ENCODE measurements at places on chromosomes 5 and 9.

- DNase-seq, result no peak
Observed at GRCh38 chr5:119218830-119219782, 136.7 kb upstream of the TNFAIP8 start.

- DNase-seq, result no peak
Observed at GRCh38 chr5:68285075-68285840, 69.7 kb downstream of the PIK3R1 start.

- peak; percentile 48 for DNase-seq
Observed at GRCh38 chr5:138953387-138954256, 78.5 kb upstream of the LRRTM2 start.

GRCh38 chr5:176637556-176637955 lies 7.1 kb downstream of the EIF4E1B start:
- no peak for DNase-seq

Data from DMS153 (cell line).